GM23338 (cell line): ENCODE measurements at places on chromosomes 6 and 20. TPM values are rescaled to one million over a fixed set of nuclear protein-coding genes. Genes with fewer than 3 reads are reported as not detected.

The LHFPL5 gene
- polyA plus RNA-seq: not detected in 2 replicates

The REM1 gene
- not detected in 2 replicates for polyA plus RNA-seq

The DCBLD1 gene
- polyA plus RNA-seq: 3.2 and 4.2 TPM in 2 replicates

The VWA7 gene
- polyA plus RNA-seq: 0.36 and 0.75 TPM in 2 replicates

The PARD6B gene
- polyA plus RNA-seq: 20.0 and 23.5 TPM in 2 replicates

The KCNK16 gene
- polyA plus RNA-seq: not detected in 2 replicates

The ELOVL5 gene
- polyA plus RNA-seq: 66.9 and 83.3 TPM in 2 replicates

The AFG1L gene
- polyA plus RNA-seq: 5.4 and 8.7 TPM in 2 replicates

The HTR1E gene
- not detected in 2 replicates for polyA plus RNA-seq

DNA sequence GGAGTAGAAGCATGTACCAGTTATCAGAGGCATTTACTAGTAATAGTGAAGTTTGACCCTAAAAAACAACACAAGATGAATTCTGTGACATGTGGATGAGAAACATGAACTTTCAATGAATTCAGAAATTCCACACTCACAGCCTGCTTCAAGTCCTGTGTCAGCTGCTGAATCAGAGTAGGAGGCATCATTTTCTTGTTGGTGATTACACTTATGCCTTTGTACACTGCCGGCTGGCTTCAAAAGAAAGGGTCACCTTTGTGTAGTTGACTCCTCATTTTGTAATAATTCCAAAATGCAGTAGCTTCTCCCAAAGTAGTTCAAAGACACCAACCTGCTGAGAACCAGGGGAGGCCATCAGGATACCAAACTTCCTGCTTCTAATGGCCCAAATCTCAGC, 165.5 kb downstream of the BACH2 start:
- DNase-seq: no peak

GRCh38 chr6:127124172-127124571, 5.7 kb downstream of the RSPO3 start:
- DNase-seq: no peak

DNA sequence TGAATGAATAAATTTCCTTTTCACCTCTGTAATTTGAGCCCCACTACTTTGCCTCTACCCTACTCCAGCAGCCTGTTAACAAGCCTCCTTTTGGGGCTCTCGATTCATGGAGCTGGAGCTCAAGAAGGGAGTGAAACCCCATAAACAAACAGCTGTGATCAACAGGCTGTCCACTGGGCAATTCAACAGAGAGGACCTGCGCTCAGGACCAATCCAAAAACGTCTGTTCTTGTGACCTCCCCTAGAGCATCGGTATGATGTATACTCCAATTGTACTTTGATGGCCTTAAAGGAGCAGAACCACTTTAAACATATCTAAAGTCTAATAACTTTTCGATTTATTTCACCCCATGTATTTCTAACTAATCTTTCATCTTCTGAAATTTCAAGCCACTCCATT, 37.4 kb downstream of the HIVEP2 start:
- peak; percentile 15 for DNase-seq

DNA sequence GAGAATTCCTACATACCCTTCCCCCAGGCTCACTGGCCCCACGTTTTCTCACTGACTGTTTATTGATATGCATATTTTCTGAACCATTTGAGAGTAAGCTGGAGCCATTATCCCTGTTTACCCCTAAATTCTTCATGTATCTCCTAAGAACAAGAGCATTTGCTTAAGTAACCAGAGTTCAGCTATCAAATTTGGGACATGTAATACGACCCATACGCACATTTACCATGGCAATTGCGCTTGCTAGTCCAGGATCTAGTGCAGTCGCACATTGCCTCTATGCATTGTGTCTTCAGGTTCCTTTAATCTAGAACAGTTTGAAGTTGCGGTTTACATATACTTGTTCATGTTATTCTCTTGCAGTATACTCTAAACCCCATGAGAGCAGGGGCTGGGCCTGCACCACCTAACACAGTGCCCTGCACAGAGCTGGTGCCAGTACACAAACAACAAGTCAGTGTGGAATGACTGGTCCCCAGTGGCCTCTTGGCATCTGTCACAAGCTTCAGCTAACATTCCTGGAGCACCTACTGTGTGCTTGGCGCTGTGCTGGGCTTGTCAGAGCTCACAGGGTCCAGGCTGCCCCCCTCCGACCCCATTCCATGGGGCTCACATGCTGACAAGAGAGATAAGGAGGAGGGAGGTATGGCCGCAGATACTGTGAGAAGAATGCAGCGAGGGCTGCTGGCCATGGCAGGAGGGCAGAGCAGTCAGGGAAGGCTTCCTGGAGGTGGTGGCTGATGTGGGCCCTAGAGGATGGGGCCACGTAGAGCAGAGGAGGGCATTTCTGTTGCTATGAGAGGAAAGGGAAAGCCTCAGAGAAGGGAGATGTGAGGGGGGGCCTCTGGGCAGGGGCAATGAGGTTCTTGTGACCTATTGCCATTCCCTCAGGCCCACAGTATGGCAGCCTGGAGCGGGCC, 28.1 kb downstream of the SPDEF start:
- DNase-seq: no peak

GRCh38 chr6:93792746-93793145, 373.4 kb upstream of the EPHA7 start:
- DNase-seq: no peak

DNA sequence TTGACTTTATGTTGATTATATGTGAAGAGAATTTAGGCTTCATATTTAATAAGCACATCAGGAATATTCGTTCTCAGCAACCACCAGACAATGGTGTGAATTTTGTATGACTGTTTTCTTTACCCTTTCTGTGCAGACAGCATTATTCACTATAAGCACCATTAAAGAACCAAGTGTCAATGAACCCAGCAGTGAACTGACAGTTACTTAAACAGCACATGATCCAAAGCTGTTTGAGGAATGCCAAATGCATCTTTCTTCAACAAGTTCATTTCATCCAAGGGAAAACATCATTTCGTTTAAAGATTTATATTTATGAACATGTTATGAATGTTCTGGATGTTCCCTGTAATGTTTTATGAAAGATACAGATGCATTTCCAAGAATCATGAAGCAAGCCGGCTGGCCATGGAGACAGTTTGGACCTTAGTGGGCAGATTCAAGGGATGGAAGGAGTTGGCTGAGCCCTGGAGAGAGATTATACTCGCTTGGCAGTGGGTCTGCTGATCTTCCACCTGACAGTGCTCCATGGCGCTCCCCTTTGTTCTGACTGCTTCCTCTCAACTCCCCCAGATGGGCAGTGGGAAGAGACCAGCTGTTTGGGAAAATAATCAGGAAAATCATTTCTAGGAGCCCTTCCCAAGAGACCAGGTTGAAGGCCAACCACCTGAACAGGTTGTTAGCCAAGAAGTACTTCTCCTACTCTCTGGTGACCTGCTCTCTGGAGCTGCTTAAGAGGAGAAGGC, 326.0 kb upstream of the RSPO3 start:
- DNase-seq: no peak

GRCh38 chr6:12233693-12234571, 56.2 kb upstream of the EDN1 start:
- DNase-seq: peak; percentile 70

GRCh38 chr6:42385339-42385738, 66.4 kb downstream of the TRERF1 start:
- DNase-seq: no peak

GRCh38 chr20:47679462-47679861, 105.8 kb downstream of the SULF2 start:
- DNase-seq: no peak

GRCh38 chr6:135210632-135211305, 29.7 kb downstream of the MYB start:
- no peak for DNase-seq

GRCh38 chr6:118782651-118783050, 111.3 kb upstream of the ASF1A start:
- DNase-seq: no peak

DNA sequence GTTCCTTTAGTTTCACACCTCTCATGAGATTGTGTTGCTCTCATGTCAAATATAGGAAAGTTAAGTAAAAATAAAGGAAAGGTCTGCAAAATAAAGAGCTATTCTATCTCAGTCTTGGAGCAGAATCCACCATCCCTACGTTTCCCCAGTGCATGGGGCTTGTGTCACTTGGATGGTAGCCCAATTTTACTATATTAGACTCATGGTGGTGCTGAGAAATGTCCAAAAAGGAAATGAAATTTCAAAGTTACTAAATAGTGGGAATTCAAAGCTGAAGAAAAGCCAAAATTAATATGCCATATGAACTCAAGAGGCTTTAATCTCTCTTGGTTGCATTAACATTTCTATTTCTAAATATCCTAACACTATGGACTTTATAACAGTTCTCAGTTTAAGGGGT, 1283.3 kb upstream of the GJE1 start:
- no peak for DNase-seq

- no peak for DNase-seq
Measured at GRCh38 chr6:1705630-1706029, 95.9 kb downstream of the FOXC1 start.

DNA sequence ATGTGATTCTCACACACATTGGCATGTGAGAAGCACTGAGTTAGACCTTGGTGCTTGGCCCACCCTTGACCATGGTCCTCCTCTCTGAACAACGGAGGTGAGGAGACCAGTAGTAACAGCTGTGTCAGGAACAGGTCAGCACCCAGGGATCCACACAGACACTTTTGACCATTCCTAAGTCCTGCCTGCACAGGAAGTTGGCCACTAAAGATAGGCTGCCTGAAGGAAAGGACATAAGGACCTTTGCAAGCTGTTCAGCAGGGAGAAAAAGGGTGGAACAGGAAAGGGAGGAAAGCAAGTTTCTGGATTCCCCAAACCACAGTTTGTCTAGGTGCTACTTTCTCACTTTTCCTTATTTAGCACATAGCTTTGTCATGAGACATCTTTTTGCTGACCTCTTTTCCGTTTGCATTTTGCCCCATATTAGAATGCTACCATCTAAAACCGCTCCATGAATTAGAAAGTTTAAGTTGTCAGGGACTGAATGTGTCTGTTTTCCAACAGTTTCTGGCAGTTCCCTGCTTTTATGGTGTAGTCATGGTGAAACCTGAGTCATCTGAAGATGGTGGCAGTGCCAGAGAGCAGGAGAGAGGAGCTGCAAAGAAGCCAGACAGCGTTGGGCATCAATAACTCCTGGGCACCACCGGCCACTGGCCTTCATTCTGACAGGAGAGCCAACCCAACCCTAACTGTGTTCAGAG, 1.1 kb upstream of the CD109 start:
- no peak for DNase-seq

DNA sequence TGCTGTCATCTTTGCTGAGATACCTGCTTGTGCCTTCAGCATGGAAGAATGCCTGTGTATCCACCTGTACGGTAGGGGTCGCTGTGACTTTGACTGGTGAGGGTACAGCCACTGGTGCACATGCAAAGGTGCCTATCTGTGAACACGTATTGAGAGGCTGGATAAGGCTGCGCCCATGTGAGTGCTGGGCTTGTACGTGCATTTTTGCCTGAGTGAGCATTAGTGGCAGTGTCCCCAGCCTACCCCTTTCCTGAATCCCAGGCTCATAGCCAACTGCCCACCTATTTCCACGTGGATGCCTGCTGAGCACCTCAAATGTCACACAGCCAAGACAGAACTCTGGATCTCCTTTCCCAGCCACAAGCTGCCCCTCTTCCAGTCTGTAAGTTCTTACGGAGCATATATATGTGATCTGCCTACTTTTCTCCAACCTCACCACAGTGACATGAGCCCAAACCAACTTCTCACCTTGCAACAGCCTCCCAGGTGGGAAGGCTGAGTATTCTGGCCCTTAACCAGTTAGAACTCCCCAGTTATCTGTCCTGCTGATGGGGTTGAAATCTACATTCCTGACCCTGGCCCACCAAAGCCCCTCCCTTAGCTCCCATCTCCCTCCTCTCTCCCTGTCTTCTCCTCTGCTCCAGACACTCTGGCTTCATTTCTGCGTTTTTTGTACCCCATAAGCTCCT, 1.1 kb upstream of the SLC2A10 start:
- DNase-seq: peak; percentile 88

GRCh38 chr6:14709900-14710299, 536.0 kb upstream of the JARID2 start:
- DNase-seq: no peak

DNA sequence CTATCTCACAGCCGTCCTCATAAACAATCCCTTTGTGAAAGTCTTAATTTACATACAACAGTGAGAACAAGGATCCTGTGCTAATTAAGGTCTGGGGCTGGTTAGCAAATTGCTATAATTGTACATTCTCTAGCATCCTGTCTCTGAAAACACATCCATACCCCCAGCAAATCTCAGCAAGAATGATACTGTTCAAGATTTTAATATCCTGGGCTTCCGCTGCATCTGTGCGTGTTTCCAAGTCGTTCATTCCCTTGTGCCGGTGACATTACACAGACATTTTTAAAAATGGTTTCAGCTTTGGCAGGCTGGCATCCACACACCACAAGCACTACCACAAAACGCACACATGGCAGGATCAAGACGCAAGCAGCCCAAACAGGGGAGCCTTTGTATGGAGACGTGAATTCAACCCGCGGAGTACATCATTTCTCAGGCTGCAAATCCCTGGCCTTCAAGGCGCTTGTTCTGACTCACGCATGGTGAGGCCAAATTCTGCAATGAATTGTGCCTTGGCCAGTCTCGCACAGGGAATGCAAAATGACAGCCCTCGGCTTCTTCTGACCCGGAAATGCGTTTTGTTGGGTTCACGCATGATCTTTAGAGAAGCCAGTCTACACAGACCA, 20.3 kb downstream of the ZMYND8 start:
- no peak for DNase-seq

DNA sequence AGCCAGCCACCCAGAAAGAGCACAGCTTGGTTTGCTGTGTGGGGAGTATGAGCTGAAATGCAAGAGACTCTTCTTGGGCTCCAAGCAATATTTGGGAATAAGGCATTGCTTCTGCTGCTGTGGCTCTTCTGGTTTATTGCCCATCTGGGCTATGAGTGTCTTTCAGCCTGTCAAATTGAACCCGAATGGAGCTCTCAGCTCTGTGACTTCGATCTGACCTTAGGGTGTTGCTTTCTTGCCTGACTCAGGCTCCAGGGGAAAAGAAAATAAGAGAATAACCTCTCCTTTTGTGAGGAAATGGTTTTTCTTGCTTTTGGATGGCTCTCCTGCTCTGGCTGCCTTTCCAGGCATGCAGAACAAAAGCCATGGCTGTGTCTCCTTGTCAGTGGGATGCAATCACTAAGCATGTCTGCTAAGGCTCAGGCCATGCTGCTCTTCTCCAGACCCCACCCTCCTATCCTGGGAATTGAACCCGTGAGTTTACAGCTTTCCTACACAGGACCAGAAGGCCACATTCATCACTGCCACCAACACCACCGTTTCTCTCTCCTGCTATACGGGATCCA, 169.4 kb upstream of the JAG1 start:
- no peak for DNase-seq

DNA sequence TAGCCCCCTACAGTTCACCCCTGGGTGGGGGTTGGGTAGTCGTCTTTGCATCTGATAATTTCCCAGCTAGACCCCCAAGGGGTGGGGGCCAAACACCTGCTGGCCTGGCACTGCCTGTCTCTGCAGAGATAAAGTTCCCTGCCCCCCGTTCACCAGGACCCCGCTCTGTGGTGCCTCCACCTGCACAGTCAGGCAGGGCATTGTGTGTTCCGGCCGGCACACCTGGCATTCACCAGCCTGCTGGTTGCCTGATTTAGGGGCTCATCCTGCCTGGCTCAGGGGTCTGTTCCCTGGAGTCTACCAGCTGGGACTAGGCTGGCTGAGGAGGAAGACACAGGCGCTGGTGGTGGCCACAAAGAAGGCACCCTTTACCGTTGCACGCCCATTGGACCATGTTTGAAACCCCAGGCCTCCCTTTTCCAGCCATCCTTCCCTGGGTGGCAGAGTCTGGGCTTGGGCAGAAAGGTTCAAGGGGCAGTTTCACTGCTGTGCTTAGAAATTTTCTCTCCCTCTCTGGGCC, 30.8 kb upstream of the SCRT2 start:
- DNase-seq: no peak

- DNase-seq: peak; percentile 45
Measured at GRCh38 chr6:40996591-40997233, 42.3 kb downstream of the UNC5CL start.

GRCh38 chr6:130781557-130781956, 45.6 kb upstream of the SMLR1 start:
- DNase-seq: no peak
